ENCODE measurements at places on chromosomes 3 and 15.

GRCh38 chr3:133121450-133121849 lies 83.3 kb downstream of the TMEM108 start:
- no peak for DNase-seq

GRCh38 chr3:156865732-156866131 lies 39.6 kb downstream of the LEKR1 start:
- no peak for DNase-seq

DNA sequence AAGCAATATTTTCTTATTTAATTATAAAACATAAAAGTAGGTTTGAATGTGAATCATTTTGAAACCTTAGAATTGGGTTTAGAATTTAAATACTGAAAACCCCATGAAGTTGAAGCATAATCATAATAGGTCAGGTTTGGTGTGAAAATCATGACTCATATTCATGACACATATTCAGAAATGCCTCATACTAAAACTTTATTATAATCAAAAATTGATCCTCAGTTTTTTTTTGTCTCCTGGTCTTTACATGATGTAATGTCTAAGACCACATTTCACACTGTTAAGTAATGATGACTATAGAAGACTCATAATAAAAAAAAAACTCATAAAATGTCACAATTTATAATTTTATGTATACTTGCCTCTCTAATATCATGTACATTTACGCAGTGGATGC lies 190.4 kb downstream of the FOXP1 start:
- DNase-seq, result no peak

GRCh38 chr3:9080163-9080562 lies 116.9 kb upstream of the RAD18 start:
- no peak for DNase-seq

GRCh38 chr15:39397883-39398282 lies 183.0 kb upstream of the THBS1 start:
- no peak for DNase-seq

- DNase-seq, result no peak
Observed at GRCh38 chr3:40725031-40725430, 200.3 kb downstream of the ZNF621 start.

- DNase-seq, result no peak
Observed at GRCh38 chr15:49815950-49816349, 195.1 kb downstream of the DTWD1 start.

GRCh38 chr3:61570813-61571212 lies 9.4 kb downstream of the PTPRG start:
- no peak for DNase-seq

DNA sequence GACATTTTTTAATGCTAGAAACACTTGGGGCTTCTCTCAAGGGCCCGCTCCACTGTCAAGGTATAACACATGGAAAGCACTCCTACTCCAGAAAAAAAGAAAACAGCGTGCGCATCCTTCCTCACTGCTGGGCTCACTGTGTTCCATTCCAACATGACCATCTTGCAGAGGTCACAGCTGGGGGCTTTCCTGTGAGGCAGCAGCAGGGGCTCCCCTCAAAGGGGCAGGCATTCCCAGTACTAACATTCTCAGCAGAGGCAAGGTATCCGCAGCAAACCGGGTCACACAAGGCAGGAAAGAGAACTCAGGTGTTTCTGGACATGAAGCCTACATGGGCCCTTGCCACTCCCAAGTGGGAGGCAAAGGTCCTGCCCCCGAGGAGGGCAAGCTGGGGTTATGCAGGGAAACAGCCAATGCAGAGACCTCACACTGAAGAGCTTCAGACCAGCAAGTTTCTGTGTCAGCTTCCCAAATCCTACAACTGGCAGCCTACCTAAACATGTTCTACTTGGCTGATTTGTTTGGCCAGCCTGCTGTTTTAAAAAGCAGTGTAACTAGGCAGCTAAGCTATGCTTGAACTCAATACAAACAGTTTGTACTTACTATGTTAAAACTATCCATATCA lies 6.4 kb downstream of the BDH1 start:
- DNase-seq, result no peak

GRCh38 chr15:55799291-55800212 lies 56.6 kb upstream of the PRTG start:
- DNase-seq, result no peak

- DNase-seq, result no peak
Observed at GRCh38 chr15:33654860-33655259, 313.4 kb upstream of the CHRM5 start.

GRCh38 chr3:13703071-13703470 lies 154.1 kb downstream of the FBLN2 start:
- no peak for DNase-seq

DNA sequence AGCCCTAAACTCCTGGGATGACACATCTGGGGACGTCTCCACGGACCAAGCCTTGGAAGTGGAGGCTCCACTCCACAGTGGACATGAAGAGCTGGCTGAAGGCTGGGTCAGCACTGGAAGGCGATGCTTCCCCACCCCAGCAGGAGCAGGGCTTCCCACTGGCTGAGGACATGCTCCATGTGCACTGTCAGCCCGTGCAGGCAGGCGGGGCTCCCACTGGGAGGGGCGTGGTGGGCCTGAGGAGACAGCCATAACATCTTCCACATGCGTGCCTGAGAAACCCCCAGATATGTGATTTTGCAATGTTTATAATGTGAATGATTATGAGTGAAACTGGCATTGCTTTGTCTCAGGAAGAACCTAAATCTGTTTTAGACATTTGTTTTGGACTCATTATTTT lies 231.3 kb downstream of the KLF13 start:
- DNase-seq, result no peak

- no peak for DNase-seq
Observed at GRCh38 chr3:122912772-122913538, 114.6 kb downstream of the SEMA5B start.

GRCh38 chr3:132265028-132265427 lies 52.2 kb upstream of the ACP3 start:
- DNase-seq, result no peak

GRCh38 chr3:52315977-52316764 lies at the start of gene DNAH1:
DNAH1 (plus strand) TSS chr3:52316319; CDS start chr3:52322443, 6,124 bp downstream.
- no peak for DNase-seq
